ENCODE measurements at places on chromosomes 7 and 10. TPM values are rescaled to one million over a fixed set of nuclear protein-coding genes. Genes with fewer than 3 reads are reported as not detected.

GIMAP5 gene
- total RNA-seq: 14.8 TPM

GRK5 gene
- 18.7 TPM for total RNA-seq

FOXL3 gene
- total RNA-seq: not detected

PRLHR gene
- not detected for total RNA-seq

MPP7 gene
- total RNA-seq: 30.6 TPM

ASZ1 gene
- total RNA-seq: not detected

CALHM1 gene
- total RNA-seq: not detected

AKR1C2 gene
- total RNA-seq: 10.4 TPM

MAGI2 gene
- total RNA-seq: 49.4 TPM

GUSB gene
- 50.9 TPM for total RNA-seq

LRMDA gene
- total RNA-seq: 14.8 TPM

ZNF488 gene
- total RNA-seq: 7.5 TPM

AUTS2 gene
- 147 TPM for total RNA-seq

NFKB2 gene
- total RNA-seq: 16.2 TPM

CALHM3 gene
- not detected for total RNA-seq

SH2B2 gene
- total RNA-seq: 16.7 TPM

UROS gene
- total RNA-seq: 55.3 TPM

UNCX gene
- 1.3 TPM for total RNA-seq

All from camera-type eye (tissue), 1 donor.